Pulmonary artery endothelial cell (primary cell): ENCODE measurements at places on chromosomes 7 and 10. TPM values are rescaled to one million over a fixed set of nuclear protein-coding genes. Genes with fewer than 3 reads are reported as not detected.

GRCh38 chr10:132847856-132848255 lies 61.9 kb upstream of the NKX6-2 start:
- DNase-seq: no peak

DNA sequence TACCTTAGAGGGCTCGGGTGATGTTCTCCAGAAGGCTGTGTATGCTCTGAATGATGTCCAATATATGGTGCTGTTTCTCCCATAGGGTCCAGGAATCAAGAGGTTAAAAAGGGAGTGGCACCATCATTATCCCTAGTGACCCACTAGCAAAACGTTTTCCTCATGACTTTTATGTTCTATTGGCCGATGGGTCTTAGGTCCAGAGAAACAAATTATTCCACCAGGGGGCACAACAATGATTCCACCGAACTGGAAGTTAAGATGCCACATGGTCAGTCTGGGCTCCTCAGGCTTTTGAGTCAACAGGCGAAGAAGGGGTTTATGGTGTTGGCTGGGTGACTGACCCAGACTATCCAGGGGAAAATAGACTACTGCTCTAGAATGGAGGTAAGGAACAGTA lies 256.1 kb downstream of the COBL start:
- DNase-seq: no peak

DNA sequence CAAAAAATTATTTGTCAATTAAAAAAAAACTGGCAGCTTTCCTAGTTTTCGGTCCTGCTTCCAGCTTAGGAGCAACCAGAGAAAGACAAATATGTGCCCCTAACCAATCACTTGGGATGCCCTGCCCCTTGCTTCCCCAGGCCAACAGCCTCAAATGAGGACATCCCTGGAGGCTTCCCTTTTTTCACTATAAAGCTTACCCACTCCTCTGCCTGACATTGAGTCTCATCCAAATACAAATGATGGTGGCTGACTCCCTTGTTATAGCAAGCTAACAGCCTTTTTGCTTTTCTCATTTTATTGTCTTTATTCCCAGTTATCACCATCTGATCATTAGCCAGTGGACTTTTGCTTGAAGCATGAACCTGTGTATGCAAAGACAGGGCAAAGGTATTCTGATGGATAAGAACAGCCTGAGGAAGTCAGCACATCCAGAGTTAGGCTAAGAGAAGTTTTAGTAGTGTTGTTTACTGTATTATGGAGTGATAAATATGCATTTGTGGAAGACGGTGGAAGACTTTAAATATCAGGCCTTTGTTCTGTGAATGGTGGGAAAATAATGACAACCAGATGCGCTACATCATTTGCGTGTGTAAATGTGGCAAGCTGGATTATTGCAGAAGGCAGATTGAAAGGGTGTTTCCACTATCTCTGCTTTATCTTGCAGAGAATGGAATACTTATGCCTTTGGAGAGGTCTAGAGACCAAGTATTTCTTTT lies 1.7 kb upstream of the CCM2 start:
- DNase-seq: no peak

GRCh38 chr7:155342313-155342712 lies 44.6 kb downstream of the INSIG1 start:
- DNase-seq: no peak

GRCh38 chr10:78335691-78336401 lies 302.2 kb downstream of the RPS24 start:
- DNase-seq: peak; percentile 75

PIP gene
- total RNA-seq: not detected in 2 replicates

DNA sequence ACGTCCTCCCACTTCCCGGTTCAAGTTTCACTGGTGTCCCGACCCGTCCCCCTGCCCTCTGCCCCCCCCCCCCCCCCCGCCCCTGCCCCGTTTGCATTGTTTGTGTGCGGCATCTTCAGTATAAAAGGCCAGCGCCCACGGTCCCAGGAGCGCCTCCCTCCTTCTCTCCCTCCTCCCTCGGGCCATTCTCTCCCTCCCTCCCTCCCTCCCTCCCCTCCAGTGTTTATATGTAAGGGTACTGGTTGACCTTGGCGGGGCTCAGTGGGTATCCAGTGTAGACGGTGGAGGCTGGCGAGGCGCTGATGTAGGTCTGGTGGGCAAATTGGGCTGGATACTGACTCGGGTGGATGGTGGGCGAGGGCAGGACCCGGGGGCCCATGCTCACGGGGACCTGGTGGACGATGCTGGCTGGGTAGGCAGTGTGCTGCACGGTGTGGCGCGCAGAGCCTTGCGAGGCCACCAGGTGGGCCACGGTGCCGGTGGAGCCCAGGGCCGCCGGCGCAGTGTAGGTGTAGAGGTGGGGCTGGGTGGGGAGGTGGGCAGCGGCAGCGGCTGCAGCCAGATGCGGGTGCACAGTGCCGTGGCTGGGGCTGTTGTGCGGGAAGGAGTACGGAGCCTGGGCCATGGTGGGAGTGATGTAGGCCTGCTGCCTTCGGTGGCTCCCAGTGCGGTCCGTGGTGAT lies 49.4 kb downstream of the CLEC2L start:
- no peak for DNase-seq

- no peak for DNase-seq
Observed at GRCh38 chr7:48042636-48043035, 7.3 kb downstream of the C7orf57 start.

DNA sequence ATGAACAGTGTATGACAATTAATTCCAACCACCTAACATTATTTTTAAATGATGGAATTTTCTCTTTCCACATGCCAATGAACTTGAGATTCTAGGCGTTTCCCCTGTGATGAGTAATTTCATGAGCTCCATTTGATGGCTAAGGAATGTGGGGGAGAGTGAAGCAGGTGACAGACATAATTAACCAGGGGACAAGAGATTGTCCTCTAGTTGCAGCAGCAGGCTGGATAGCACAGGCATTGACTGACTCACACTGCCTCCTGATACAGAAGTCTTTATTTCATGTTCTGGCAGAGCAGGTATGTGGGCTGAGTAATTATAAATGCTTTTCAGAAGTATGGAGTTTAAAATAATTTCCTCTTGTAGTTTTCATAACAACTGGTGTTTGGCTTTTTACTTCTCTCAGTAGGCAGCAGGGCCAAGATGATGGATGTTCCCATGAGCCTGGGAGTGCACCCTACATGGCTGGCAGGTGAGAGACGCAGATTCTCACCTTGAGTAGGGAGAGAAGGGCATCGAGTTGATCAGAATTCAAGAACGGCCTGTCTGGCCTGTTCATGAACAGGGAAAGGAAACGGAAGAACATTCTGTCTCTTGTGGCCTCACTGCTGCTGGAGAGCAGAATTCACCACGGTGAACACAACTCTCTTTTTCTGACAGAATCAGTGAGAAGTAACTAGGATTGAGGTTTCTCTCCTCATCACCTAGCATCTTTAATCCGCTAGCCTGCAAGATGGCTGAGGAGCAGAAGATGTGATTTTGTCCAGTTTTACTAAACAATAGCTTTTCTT lies 118.8 kb downstream of the AOAH start:
- DNase-seq: no peak

AGFG2 gene
- total RNA-seq: 27.1 and 36.5 TPM in 2 replicates

GRCh38 chr7:74092321-74092963 lies 8.8 kb downstream of the LIMK1 start:
- no peak for DNase-seq

MYL10 gene
- not detected in 2 replicates for total RNA-seq

- DNase-seq: no peak
Observed at GRCh38 chr10:23238015-23238414, 45.9 kb downstream of the PTF1A start.

TAS2R16 gene
- total RNA-seq: not detected in 2 replicates

GRCh38 chr10:66772548-66773471 lies 153.0 kb upstream of the LRRTM3 start:
- DNase-seq: no peak

RBP4 gene
- total RNA-seq: not detected in 2 replicates

DNA sequence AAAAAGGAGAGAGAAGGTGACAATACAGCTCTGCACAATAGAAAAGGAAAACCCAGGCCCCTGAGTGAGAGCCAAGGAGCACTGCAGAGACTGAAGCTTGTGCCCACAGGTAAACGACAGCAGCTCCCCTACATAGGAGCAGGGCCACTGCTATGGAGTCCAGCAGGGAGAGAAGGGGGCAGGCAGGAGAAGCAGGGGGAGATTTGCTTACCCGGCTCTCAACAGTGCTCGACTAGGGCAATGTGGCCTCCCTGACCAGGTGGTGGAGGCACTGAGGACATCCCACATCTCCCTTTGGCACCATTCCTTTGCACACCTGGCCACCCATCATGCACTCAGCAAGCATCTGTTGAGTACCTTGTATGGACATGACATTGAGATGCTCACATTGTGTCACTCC lies 153.0 kb downstream of the EVX1 start:
- no peak for DNase-seq

GNG11 gene
- 147 and 170 TPM in 2 replicates for total RNA-seq

GRCh38 chr7:54349229-54349628 lies 192.9 kb upstream of the VSTM2A start:
- no peak for DNase-seq

MRC1 gene
- total RNA-seq: 2.4 and 3.2 TPM in 2 replicates

ASIC3 gene
- 0.07 TPM in 2 replicates for total RNA-seq

- DNase-seq: no peak
Observed at GRCh38 chr10:15640536-15641085, 79.1 kb downstream of the ITGA8 start.

- DNase-seq: no peak
Observed at GRCh38 chr7:100685631-100686145, 8.4 kb downstream of the GIGYF1 start.

TAS2R41 gene
- total RNA-seq: not detected in 2 replicates

GRCh38 chr7:129122751-129123509 lies 21.6 kb upstream of the TSPAN33 start:
- no peak for DNase-seq

- no peak for DNase-seq
Observed at GRCh38 chr7:27091941-27092818, 3.6 kb downstream of the HOXA1 start.

PTPRN2 gene
- total RNA-seq: 0.53 and 0.88 TPM in 2 replicates

- DNase-seq: no peak
Observed at GRCh38 chr7:139132887-139133286, 23.4 kb upstream of the ZC3HAV1 start.

NXPH1 gene
- not detected in 2 replicates for total RNA-seq

GRCh38 chr10:118799777-118800176 lies 45.0 kb upstream of the CACUL1 start:
- DNase-seq: no peak

DNA sequence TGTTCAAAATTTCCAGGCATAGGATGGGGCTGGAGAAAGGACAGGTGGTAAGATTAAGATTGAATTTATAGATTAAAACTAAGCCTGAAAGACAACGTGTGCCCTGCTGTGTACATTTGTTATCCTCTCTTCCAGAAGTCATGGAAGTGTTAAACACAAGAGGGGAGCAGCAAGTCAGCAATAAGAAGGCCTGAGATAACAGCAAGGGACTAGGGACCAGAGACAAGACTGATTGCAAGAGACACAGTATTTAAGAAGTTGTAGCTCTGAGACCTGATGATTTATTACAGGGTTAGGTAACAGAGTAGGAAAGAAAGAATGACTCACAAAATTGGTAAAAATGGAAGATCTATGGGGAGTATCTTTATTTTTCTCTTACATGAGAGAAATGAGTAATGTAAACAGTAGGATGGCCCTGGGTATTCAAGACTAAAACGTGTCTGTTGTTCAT lies 55.7 kb upstream of the COL1A2 start:
- no peak for DNase-seq

MRLN gene
- total RNA-seq: not detected in 2 replicates

- no peak for DNase-seq
Observed at GRCh38 chr7:92657391-92657790, 67.2 kb upstream of the FAM133B start.

DNA sequence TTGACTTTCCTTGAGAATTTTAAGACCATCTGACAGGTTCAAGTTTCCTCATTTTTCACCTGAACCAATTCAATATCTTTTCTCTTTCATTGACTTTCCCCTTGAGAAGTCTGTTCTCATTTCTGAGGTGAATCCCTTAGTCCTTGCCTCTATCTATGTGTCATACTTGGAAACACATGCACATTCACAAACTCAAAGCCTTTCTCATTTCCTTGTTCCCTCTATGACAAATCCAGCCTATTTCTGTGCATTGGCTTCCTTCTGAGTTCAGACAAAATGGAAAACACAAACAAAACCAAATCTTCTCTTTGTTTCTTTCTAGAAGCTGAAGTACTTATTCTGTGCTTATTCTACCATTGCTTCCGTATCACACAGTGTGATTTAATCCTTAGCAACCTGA lies 13.8 kb downstream of the PTTG1IP2 start:
- no peak for DNase-seq

PRR15 gene
- total RNA-seq: 3.2 and 5.8 TPM in 2 replicates

GRCh38 chr7:101664436-101664835 lies 35.3 kb upstream of the MYL10 start:
- DNase-seq: no peak

- no peak for DNase-seq
Observed at GRCh38 chr10:11698691-11699549, 43.3 kb upstream of the ECHDC3 start.

HOXA1 gene
- total RNA-seq: 0.33 and 1.0 TPM in 2 replicates

DNA sequence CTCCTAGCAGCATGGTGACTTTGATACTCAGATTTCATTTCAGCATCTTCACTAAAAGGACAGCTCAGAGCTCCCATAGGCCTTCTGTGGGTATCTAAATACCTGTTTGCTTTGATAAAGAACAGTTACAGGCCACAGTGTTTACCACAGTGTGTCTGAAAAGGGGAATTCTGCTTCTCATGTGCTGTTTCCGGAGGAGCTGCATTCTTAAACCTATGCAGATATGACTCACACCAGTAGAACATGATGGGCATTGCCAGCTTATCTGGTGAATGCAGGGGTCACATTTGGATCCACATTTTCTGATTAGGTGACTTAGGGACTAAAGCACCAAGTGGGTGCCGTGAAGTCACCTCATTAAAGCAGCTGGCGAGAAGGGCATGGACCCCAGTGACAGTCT lies 52.6 kb downstream of the TRRAP start:
- no peak for DNase-seq
